ENCODE measurements at places on chromosomes 1 and 21.

GRCh38 chr1:162663086-162663485, 30.8 kb downstream of the DDR2 start:
- no peak for DNase-seq

GRCh38 chr1:26122988-26123973, 11.7 kb downstream of the PDIK1L start:
- DNase-seq: no peak

DNA sequence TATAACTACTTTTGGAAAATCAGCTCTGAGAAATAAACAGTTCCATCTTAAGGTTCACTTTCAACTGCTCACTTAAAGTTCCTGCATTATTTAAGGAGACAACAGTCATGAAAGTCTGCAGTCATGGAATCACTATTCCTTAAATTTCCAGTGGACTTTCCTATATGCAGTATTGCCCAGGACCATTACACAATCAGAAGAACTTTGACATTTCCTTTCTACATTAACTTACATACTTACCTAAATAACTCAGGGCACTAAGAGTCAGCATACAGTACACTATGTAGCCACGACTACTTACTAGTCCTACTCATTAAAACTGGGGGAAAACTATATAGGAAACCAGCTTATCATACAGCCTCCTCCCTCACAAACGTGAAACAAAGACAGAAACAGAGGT, 220.1 kb downstream of the SLC45A1 start:
- no peak for DNase-seq

DNA sequence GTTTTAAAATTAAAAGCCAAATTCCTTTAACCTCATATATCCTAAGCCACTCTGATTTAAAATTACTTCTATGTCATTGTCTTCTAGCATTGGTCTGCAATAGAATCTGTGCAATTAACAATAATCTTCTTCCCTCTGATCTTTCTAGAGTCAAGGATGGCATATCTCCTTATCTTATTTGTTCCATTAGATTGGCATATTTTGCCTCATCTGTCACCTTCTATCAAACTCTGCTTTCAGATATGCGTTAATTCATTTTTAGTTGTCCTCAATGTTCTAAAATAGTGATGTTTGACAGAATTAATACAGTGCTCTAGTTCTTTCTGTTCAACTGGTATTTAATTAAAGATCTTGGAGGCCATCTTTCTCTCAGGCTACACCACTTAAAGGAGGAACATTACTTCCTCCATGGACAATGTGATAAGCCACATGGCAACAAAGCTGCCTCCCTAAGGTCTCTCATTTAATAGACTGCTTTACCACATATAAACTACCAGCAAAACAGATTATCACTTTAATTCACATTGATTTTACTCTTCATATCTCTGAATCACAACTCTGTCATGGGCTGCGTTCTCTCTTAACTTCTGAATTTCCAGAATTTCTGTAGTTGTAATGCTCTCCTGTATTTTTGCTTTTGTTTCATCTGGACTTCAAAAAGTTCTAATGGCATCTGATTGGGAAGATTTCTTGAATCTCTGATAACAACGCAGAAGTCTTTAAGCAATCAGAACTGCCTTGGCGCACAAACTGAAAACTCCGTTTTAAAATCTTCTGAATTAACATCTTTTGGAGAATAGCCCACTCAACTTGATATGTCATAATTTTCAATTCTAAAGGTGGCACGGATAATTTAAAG, 2.8 kb downstream of the NRIP1 start:
- DNase-seq: no peak

Measured in T47D (cell line).